C1 segment of cervical spinal cord (tissue), 14 donors: ENCODE measurements at places on chromosomes 2 and 18.

DNA sequence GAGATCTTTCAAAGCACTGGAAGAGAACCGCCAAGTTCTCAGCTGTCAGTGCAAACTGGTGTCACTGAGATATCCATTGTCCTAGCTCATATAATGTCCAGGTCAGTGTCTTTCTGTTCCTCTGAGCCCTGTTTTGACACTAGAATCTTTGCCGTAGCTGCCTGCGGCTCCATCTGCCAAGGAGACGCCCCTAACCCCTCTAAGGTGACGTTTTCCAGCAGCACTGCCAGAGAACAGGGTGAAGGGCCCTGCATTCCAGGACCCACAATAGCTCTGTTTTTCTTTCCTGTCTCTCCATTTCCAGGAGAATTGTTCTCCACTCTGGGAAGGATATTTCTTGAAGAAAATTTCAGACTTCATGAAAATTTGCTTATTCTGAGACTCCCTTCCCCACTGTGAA, 181.7 kb upstream of the SLC39A10 start:
- no peak for DNase-seq

DNA sequence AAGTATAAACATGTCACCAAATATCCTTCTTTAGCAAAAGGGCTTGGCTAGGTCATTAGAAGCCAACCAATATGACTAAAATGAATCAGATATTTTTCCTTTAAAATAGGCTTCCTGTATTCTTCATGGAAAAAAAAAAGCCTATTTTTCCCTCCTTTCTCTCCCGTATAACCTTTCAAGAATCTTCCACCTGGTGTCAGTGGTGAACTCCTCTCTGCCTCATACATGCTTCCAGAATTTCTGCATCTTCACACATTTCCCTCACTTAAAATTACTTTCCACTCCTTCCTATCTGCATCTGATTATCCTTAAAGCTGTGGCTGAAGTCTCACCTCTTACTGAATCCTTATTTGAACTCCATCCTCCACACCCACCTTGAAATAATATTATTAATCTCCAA, 116.9 kb upstream of the FANCL start:
- DNase-seq: no peak

- no peak for DNase-seq
These were observed 50.0 kb downstream of the ESCO1 start for GRCh38 chr18:21550510-21550970.

GRCh38 chr2:129431881-129432280, 547.6 kb upstream of the RAB6C start:
- DNase-seq: no peak

DNA sequence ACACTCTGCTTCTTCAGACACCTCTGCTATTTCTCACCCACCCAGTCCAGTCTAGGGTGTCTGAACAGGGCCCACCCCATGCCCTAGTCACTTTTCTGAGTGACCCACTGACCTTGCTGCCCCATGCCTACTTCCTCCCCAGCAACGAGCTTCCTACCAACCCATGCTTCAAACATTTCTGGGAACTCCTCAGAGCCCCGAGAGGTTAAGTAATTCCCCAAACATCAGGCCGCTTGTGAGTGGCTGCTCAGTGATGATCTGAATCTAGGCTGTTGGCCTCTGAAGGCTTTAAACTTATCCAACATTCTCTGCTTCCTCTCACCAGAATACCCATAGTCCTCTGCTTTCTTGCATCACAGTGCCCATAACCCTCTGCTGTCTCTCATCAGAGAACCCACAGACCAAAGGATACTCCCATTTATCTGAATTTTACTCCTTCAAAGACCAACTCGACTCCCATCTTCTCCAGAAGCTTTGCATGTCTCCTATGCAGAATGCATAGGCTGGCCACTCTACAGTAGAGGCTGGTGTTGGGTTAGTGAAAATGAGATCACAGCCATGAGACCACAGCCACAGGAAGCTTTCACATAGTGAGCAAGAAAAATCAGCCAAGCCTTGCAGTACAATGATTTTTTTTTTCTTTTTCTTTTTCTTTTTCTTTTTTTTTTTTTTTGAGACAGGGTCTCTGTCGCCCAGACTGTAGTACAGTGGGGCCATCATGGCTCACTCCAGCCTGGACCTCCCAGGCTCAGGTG, 309.5 kb upstream of the LYPD1 start:
- DNase-seq: no peak

DNA sequence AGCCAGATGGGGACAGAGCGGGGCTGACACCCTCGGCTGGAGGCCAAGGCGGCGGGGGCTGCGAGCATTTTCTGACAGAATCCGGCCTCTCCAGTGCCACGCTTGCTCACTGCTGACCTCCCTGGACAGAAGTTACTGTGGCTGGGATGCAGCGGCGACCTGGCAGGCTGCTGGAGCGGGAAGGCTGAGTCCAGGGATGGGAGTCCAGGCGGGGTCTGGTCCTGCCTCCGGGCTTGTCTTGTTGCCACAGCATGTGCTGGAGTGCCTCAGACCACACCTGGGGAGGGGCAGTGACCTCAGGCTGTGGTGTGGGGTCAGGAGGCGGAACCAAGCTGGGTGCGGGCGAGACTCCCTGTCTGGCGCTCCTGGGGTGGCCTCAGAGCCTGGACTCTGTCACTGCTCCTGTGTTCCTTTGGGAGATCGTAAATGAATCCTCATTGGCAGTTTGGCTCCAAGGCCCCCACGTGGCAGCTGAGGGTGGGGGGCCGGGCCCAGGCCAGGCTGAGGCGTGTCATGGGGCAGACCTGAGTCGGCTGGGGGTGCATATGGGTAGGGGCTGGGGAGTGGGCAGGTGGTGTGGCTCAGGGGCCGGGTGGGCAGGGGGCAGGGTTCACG, 5.5 kb downstream of the BOK start:
- DNase-seq: no peak
